ENCODE measurements at places on chromosomes 11 and 22.

- no peak for DNase-seq
These were observed 17.1 kb downstream of the TENM4 start for GRCh38 chr11:79423736-79424135.

- no peak for DNase-seq
These were observed 452.3 kb downstream of the RAB38 start for GRCh38 chr11:87722756-87723565.

- no peak for DNase-seq
These were observed 1.3 kb downstream of the UNC93B1 start for GRCh38 chr11:68002575-68002937.

GRCh38 chr11:43950311-43950855 is 7.9 kb downstream of the C11orf96 start:
- no peak for DNase-seq

DNA sequence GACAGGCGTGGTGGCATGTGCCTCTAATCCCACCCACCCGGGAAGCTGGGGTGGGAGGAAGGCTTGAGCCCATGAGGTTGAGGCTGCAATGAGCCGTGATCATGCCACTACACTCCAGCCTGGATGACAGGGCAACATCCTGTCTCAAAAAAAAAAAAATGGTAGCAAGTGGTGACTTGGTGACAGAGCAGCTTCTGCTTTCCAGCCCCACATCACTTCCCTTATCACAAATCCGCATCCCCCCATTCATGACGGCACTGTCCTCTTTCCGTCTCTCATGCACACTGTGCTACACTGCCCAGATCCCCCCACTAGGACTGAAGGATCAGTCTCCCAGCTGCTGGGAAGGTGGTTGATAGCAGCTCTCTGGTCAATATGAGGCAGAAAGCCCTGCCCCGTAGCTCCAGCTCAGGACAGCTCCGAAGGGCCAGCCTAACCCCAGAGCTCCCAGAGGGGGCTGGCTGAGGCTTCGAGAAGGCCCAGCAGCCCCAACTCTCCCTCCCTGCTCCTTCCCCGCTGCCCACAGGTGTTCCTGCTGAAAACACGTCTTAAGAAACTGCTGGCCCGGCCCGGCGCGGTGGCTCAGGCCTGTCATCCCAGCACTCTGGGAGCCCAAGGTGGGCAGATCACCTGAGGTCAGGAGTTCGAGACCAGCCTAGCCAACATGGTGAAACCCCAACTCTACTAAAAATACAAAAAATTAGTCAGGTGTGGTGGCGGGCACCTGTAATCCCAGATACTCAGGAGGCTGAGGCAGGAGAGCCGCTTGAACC is 15.9 kb downstream of the PGA5 start:
- DNase-seq: no peak

DNA sequence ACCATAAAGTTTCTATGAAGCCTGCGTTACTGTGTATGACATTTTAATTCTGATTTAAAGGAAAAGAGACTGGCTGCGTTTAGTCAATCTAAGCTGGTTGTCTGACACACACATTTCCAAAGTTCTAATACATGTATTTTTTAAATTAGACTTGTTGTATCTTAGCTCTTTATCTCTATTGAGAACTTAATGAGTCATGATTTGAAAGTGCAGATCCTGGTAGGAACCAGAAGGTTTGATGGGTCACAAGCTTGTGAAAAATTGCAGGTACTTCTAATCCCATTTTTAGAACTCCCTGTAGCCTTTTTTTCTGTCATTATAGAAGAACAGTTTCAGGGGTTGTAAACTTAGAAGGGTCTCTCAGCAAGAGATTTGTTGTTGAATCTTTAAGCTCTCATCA is 210.3 kb downstream of the DDX10 start:
- no peak for DNase-seq

DNA sequence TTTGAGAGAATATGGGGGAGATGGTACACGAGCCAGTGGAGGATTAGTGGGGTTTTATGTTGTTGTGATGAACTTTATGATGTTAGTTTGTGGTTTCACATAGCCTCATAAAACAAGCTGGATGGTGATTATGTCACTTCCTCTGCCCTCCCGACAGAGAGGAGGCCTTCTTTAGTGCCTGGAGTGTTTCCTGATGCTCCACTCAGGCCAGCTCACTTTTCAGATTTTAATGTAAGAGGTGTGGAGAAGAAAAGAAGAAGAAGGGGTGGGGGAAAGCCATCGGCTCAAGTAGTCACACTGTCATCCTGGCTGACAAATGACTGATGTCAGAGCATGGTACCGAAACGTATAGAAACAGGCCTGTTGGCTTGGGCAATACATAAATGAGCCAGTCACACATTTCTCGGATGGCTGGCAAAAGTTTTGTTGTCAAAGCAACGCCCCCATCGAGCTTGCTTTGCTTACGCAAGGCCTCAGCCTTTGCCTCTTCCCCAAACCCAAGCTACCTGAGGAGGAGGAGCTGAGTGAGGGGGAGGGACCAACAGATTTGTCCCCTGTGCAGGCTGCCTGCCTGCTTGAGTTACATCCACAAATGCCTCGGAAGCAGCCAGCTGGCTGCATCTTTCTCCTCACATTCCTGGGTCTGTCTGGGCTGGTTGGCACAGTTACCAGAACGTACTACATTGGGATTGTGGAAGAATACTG is at the start of gene HEPHL1:
HEPHL1 (plus strand) TSS at position 578 of the 705 bp plus-strand sequence; CDS start at position 593, 15 bp downstream.
- DNase-seq: no peak

DNA sequence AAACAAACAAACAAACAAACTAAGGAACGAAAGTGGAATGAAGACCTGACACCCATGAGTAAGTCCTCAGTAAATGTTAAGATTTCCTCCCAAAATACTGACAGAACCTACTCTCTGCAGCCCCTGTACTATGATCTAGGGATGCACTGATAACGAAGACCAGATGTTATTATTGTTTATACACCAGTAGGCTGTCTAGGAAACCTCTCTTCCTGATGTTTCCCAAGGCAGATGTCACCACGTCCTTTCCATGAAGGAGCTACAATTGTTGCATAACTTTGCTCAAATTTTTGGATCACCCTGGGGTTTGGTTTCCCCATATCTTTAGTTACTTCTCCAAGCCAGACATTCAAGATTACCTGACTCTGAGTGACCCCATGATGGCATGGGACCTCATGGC is 340.7 kb downstream of the MIAT start:
- no peak for DNase-seq

DNA sequence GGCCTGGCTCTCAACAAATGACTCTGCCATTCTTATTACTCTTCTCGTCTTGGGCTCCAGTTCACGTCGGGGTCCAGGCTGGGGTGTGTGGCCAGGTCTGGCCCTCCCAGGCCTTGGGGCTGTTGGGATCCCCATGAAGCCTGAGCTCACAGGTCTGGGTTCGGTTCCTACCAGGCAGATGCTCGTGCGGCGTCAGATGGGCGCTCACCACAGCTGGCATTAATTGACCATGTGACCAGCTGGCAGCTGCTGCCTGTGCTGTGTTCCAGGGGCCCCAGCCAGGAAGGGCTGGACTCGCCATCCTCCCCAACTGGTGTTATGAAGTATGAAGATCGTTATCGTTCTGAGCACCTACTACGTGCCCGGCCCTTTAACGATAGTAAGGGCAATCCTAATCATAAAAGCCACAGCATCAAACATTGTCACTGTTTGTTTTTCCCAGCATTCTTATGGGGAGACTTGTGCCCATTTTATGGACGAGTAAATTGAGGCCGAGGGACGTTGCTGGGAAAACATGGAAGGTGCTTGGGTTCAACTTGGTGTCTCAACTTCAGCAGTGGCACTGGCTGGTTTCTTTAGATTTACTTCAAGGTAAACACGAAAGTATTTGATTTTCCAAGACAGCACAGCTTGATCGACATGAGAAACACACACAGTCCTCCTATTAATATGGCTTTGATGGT is 26.8 kb upstream of the CACNG2 start:
- DNase-seq: no peak
